Bronchial epithelial cell (primary cell): ENCODE measurements at places on chromosomes 3 and 15. TPM values are rescaled to one million over a fixed set of nuclear protein-coding genes. Genes with fewer than 3 reads are reported as not detected.

- DNase-seq = peak; percentile 52
Observed at GRCh38 chr3:40191850-40192448, 117.6 kb upstream of the EIF1B start.

The CHRM5 gene
- not detected in 2 replicates for total RNA-seq

DNA sequence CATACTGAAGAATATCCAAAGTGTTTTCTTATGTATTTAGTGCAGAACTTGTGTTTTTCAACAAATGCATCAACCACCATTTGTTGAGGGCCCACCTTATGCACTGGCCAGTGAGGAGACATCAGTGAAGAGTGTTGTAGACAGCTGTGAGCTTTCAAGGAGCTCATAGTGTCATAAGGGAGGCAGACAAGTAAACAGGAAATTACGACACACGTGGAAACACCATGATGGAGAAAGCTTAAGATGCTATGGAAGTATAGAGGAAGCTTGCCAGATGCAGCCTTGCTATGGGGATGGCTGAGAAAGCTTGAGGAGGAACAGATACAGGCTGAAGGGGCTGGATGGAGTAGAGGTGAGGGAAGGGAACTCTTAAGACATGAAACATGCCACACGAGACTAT, 50.8 kb upstream of the PSMD6 start:
- peak; percentile 43 for DNase-seq

DNA sequence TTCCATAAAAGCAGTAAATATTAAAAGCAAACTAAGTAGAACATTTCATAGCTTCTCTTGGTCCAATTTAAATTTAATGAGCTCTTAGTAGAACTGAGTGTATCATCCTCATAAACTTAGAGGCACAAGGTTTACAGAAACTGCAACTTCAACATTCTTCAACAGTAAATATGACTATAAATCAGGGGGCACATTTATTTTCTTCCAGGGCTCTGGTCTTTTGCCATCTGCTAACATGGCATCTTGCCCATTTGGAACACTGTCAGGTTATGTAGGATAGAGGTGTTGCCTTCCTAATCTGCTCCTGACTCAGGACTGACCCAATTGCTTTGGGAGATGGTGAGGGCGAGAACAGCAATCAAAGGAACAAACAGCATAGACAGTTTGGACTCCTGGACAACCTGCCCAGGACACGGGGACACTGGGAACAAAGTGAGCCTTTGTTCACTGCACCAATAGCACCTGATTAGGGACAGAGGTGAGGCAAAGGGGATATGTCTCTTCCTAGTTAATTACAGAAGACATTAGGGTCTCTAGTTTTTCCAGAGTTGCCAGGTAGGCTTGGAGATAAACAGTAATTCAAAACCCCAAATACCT, 610.2 kb upstream of the ROBO2 start:
- no peak for DNase-seq

The CLDN18 gene
- total RNA-seq = not detected in 2 replicates

- no peak for DNase-seq
Observed at GRCh38 chr3:179083977-179084376, 12.4 kb upstream of the ZMAT3 start.

The RTP4 gene
- under 0.01 and 0.13 TPM in 2 replicates for total RNA-seq
